GM23338 (cell line): ENCODE measurements at places on chromosomes 16 and 17.

DNA sequence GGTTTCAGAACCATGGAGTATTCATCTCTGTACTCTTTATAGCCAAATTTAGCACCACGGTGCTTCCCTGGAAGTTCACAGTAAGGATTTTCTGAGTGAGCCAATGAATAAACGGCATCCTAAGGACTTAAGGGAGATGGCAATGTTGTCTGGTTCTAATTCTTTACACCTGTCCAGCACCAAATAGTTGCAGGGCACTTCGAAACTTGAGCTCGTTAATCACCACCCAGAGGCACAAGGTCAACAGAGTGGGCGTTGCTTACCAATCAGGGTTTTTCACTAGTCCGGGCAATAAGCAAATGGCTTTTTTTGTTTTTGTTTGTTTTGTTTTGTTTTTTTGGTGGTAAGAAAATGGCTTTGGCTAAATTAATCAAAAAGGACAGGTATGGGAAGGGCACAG lies 28.2 kb upstream of the TMEM220 start:
- H3K36me3 ChIP-seq: no peaks in the 10 kb centered on the region
- H3K4me3 ChIP-seq: no peak overlapping the region
- H3K4me1 ChIP-seq: peaks cover 22% of the 10 kb centered on the region
- DNase-seq: no peak

DNA sequence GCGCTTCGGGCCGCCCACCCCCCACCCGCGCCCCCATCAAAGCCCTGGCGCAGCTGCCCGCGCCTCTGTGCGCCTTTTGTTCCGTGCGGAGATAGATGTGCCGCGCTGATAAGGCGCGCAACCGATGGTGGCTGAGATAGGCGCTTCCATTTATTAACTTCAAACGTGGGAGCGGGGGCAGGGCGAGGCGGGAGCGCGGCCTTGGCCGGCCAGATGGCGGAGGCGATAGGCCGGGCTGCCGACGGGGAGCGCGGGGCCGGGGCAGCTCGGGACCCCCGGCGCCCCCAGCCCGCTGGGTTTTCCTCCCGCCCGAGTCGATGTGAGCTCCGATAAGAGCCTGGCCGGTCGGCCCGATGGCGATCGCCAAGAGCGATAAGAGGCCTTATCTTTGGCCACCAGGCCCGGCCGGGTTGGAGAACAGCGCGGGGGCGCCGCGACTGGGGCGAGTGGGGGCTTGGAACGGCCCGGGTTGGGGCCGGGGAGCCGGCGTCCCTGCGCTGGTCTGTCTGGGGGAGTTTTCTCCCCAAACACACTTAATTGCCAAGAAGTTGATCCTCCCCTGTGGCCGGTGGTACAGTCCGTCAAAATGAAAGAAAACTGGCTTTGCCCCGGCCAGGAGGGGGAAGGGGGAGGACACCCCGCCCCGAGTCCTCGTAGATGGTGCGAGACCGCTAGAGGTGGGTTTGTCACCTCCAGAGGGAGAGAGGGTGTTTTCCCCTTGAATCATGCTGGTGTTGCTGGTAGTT lies 2.7 kb downstream of the ZFPM1 start:
- H3K27ac ChIP-seq: no peak overlapping the region
- peaks cover 9% of the 10 kb centered on the region for H3K4me1 ChIP-seq
- peak overlapping the region; percentile 72 for H3K4me3 ChIP-seq
- peaks cover 61% of the 10 kb centered on the region for H3K27me3 ChIP-seq
- H3K36me3 ChIP-seq: no peaks in the 10 kb centered on the region
- DNase-seq: peak; percentile 66

GRCh38 chr17:76744747-76745146 lies 6.8 kb downstream of the MFSD11 start:
- 0 out of 2 replicates have a peak, but pooled peaks cover 5% of the 10 kb centered on the region for H3K36me3 ChIP-seq
- DNase-seq: no peak
- H3K4me3 ChIP-seq: no peak overlapping the region
- no peaks in the 10 kb centered on the region for H3K27me3 ChIP-seq
- H3K4me1 ChIP-seq: no peaks in the 10 kb centered on the region

DNA sequence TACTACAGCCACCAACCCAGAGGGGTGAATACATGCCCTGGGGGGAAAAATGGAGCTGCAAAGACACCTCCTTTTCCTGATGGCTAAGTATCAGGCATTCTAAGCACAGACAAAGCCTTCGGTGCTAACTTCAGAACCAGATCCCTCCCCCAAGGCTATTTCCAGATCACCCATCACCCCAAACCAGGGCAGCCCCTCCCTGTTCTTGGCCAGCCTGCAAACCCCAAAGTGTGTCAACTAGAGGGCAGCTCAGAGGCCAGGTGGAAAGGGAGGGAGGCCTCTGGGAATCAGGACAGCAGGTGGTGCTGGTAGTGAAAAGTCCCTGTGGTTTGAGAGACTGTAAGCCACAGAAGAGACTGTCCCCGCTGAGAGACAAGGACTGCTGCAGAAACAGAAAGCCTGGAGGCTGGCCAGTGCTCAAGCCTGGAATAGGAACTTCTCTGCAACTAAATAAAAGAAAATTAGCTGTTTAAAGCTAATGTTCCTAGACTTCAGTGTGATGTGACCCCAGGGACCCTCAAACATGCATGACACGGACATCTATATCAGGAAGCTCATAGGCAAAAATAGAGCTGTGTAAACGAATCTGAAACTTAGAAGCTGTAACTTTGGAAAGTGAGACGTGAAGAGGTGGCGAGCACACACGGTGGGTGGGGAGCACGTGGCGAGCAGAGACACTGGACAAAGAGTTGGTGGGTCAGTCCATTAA lies 9.1 kb downstream of the TUBG1 start:
- peaks cover 3% of the 10 kb centered on the region; the same call in 1 of the 2 replicates for H3K36me3 ChIP-seq
- no peaks in the 10 kb centered on the region for H3K27me3 ChIP-seq
- peak; percentile 91 for DNase-seq
- peak overlapping the region; percentile 87; the same call in 1 of the 2 replicates for H3K27ac ChIP-seq
- no peak overlapping the region for H3K4me3 ChIP-seq
- peaks cover 6% of the 10 kb centered on the region for H3K4me1 ChIP-seq

DNA sequence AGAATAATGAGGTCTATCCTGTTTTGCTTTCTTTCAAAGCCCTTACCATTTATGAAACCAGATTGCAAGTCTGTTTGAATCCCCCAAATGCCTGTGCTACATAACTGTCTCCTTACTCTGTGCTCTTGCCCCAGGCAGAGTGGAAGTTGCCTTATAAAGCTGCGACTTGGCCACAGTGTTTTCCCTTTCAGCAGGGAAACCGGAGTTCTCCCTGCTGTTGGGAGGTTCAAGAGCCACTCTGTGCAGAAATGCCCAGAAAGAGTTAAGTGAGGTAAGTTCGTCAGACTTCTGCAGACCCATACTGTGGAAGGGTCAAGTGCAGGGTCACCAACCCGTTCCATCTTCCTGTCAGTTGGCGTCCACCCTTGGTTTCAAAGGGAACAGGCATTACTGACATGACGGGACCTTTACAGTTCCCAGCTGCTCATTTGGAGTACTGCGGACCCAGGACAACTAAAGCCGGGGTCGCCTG lies 508.9 kb downstream of the WWOX start:
- DNase-seq: no peak
- H3K27me3 ChIP-seq: no peaks in the 10 kb centered on the region
- H3K36me3 ChIP-seq: no peaks in the 10 kb centered on the region
- no peak overlapping the region for H3K4me3 ChIP-seq

GRCh38 chr17:17236295-17237025 lies 508 bp downstream of the FLCN start:
- peak overlapping the region; percentile 98 for H3K4me3 ChIP-seq
- DNase-seq: peak; percentile 56

DNA sequence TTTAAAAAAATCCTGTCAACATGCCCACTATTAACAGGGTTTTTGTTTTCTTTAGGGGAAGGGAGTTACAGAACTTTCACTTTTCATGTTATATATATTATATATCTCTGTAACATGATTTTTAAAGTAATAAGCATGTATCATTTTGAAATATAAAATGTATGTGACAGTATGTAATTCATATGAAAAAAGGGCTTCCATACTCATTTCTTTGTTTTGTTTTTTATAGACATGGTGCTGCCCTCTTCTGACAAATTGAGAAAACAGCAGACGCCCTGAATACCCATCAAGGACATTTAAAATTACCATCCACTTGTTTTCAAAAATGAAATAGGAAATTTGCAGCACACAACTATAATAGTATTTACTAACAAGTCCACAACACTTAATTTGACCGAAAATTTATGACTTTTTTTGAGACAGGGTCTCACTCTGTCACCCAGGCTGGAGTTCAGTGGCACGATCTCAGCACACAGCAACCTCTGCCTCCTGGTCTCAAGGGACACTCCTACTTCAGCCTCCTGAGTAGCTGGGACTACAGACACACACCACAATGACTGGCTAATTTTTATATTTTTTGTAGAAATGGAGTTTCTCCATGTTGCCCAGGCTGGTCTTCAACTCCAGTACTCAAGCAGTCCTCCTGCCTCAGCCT lies 30.4 kb downstream of the CFDP1 start:
- no peak overlapping the region for H3K27ac ChIP-seq
- H3K4me1 ChIP-seq: no peaks in the 10 kb centered on the region
- H3K27me3 ChIP-seq: no peaks in the 10 kb centered on the region
- peak; percentile 60 for DNase-seq
- H3K4me3 ChIP-seq: no peak overlapping the region

DNA sequence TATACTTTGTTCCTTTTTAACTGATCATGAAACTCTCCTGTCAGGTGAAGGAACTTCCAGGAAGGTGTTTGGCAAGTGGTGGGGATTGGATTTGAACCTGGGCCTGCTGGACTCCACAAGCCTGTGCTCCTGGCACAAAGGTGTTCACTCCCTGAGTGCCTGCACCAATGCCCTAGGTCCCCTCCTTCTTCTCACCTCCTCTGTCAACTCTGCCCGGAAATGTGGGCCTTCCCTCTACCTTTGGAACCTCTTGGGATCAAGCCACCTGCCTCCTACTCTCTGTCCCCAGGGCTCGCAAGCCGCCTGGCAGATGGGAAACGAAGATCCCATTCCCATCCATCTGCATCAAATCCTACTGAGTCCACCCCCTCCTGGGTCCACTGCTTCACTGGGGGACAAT lies 40.0 kb downstream of the RTN4RL1 start:
- H3K27me3 ChIP-seq: no peaks in the 10 kb centered on the region
- no peak overlapping the region for H3K27ac ChIP-seq
- no peaks in the 10 kb centered on the region for H3K36me3 ChIP-seq
- no peaks in the 10 kb centered on the region for H3K4me1 ChIP-seq

DNA sequence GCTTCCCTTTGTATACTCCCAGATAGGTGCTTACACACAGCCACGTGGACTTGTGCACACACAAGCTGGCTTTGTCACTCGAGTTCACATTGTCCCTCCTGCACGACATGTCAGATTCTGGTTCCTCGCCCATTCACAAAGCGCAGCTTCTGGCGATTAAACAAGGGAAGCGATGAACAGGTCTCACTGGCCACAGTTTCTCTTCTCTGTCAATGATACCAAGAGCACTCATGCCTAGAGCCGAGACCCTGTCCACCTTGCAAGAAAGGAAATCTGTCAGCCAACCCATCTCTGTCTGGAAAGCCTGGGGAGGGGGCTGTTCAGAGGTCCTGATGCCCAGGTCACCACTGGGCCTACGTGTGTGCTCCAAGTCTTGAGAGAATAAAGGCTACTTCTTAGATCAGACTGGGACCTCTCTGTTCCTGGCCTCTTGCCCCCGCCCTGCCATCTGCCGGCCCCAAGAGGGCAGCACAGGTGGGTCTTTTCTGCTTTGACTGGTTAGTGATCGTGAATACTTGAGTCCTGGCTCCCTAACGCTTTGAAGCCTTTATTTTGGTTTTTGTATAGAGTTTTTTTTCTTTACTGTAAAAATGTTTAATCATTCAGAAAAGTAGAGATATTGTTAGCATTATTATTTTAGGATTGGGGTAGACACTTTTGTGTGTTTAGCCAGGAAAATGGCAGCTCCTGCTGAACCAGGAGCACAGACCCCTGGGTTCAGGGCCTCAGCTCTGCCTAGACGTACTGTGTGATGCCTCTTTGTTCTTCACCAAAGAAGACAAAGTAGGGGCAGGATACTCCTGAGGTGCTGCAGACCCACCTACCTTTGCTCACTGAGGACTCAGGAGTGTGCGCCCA lies 104.7 kb downstream of the MRM1 start:
- H3K36me3 ChIP-seq: no peaks in the 10 kb centered on the region
- peak; percentile 85 for DNase-seq
- no peak overlapping the region for H3K27ac ChIP-seq
- H3K4me1 ChIP-seq: peaks cover 5% of the 10 kb centered on the region; the same call in 1 of the 2 replicates
- H3K27me3 ChIP-seq: peaks cover 28% of the 10 kb centered on the region

GRCh38 chr16:81888520-81889394 lies 109.7 kb downstream of the PLCG2 start:
- H3K4me1 ChIP-seq: peaks cover 3% of the 10 kb centered on the region; the same call in 1 of the 2 replicates
- no peak overlapping the region for H3K4me3 ChIP-seq
- H3K27me3 ChIP-seq: no peaks in the 10 kb centered on the region
- H3K36me3 ChIP-seq: no peaks in the 10 kb centered on the region
- no peak overlapping the region for H3K27ac ChIP-seq

DNA sequence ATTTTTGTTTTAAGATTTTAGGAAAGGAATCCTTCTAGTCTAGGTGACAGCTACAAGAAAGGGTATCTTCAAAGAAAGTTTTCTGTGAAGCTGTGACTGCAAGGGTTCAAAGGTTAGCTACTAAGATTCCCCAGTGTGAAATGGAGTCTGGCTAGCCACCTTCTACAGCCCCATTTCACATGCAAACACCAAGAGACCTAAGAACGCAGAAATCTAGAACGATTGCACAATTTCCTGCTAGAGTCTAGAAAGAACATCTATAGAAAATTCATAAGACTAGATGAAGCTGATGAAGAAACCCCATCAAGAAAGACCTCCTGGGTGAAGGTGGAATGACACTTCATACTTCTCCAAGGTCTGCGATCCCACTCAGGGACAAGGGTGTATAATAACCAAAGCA lies 77.1 kb downstream of the STX8 start:
- H3K4me1 ChIP-seq: no peaks in the 10 kb centered on the region
- H3K27ac ChIP-seq: no peak overlapping the region
- no peak overlapping the region for H3K4me3 ChIP-seq
- H3K27me3 ChIP-seq: no peaks in the 10 kb centered on the region
- H3K36me3 ChIP-seq: no peaks in the 10 kb centered on the region

DNA sequence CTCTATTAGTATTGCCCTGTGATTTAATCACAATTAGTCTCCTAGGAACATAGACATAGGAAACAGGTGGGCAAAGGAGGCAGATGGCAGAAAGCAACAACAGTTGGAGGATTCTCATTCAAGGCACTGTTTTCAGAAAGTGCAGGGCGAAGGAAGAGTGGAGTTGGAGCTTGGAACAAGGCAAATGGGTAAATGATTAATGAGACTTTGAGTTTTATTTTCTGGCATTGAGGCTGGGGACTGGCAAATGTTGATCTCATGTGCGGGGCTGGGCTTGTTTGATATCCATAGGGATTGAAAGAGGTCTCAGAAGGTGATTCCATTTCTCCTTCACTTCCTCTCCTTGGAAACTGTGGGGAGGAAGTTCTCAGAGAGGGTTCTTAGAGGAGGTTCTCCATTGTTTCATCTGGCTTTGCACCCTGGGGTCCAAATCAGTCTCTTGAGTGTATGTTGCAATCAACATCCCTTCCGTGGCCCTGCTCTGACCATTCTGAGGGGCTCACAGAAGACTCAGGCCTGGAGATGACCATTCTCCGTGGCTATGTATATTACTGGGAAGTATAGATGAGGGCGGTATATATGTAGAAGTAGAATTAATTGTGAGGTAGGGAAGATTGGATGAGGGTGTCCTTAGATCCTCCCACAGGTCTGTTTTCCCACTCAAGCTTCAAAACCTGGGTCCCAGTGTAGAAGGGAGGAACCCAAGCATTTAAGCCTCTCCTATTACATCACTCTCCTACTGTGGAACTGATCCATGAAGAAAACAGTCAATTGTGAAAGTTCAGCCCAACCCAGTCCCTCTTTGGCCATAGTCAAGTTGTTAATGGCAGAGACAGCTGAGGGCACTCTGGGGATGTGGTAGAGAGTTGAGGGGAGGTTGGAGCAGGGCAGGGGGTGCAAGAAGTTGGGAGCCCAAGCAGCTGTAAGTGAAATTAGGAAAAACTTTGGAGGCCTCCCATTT lies 36.5 kb upstream of the SRSF1 start:
- H3K4me1 ChIP-seq: peaks cover 6% of the 10 kb centered on the region
- no peak overlapping the region for H3K27ac ChIP-seq
- H3K4me3 ChIP-seq: no peak overlapping the region
- DNase-seq: no peak
